H7 (cell line): ENCODE measurements at places on chromosomes 7 and 10.

- DNase-seq = no peak
Observed at GRCh38 chr10:88336334-88336733, 246.8 kb downstream of the RNLS start.

- no peak for DNase-seq
Observed at GRCh38 chr10:85599081-85599480, 767.5 kb downstream of the GRID1 start.

DNA sequence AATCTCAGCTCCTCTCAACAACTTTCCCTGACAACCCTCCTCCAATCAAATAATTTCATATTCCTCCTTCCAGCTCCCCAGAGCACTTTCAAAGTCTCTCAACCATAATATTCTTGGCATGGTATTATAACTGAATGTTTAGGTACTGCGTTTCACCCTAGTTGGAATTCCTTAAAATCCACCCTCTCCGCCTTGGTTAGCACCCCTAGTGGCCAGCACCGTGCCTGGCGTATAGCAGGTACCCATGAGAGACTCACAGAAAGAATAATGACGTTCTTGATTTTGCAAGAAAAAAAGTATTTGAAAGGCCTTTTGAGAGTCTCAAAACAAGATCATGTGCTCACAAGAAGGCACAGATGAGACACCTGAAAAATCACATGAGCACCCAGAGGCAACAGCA, 50.9 kb downstream of the GLI3 start:
- DNase-seq = peak; percentile 66

- DNase-seq = no peak
Observed at GRCh38 chr10:69439350-69439739, 11.9 kb upstream of the TSPAN15 start.
